ENCODE measurements at places on chromosomes 5 and 9.

GRCh38 chr9:76136986-76137385 is 246.5 kb downstream of the PCSK5 start:
- peak; percentile 9 for DNase-seq

- peak; percentile 48 for DNase-seq
Observed at GRCh38 chr9:124079176-124079925, 67.8 kb downstream of the LHX2 start.

- DNase-seq: no peak
Observed at GRCh38 chr9:132723809-132724208, 53.5 kb downstream of the GTF3C4 start.

DNA sequence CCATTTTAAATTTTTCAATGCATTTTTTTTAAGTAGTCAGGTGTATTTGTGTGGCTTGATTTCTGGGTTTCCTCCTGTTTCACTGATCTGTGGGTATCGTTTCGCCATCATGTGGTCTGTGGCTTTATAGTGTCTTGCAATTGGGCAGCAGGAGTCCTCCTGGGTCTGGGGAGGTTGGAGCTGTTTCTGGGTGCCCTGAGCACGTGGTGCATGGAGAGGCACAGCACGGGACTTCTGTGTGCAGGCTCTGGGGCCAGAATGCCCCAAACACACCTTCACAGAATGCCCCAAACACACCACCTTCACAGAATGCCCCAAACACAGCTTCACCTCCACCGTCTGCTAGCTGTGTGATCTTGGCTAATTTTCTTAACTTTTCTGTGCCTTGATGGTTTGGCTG is 82.6 kb upstream of the COL5A1 start:
- no peak for DNase-seq

DNA sequence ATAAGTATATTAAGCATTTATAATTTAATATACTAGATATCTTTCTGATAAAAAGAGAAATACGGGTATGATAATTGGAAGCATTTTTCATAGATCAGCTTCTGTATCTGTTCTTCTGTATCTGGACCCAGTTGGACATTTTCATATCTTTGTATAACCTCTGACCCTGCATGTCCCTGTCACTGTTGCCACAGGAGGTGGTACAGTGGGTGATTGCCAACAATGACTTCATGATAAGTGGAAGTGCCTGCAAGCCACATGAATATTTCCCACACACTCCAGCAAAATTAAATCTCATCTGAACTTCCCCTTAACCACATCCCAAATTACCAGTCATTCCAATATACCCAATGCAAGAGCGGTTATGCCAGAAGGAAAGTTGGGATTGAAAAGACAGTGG is 376.4 kb downstream of the ARRDC3 start:
- DNase-seq: no peak

DNA sequence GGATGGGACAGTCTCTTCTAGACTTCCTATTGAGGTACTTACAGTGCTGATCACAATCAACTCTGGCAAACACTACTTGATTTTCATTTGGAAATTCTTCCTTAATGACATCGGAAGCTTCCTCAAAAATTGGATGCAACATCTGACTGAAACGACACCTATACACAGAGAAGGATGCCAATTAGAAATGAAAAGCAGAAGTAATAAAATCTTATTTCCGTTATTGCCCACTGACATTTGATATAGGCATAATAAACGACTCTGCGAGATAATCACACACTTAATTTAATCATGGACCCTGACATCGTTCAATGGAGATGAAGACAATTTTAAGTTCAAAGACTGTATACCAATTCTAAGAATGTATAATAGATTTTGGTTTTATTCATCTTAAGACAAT is 46.4 kb downstream of the ERP44 start:
- no peak for DNase-seq

- no peak for DNase-seq
Observed at GRCh38 chr9:97980479-97980803, 2.7 kb upstream of the ANP32B start.

DNA sequence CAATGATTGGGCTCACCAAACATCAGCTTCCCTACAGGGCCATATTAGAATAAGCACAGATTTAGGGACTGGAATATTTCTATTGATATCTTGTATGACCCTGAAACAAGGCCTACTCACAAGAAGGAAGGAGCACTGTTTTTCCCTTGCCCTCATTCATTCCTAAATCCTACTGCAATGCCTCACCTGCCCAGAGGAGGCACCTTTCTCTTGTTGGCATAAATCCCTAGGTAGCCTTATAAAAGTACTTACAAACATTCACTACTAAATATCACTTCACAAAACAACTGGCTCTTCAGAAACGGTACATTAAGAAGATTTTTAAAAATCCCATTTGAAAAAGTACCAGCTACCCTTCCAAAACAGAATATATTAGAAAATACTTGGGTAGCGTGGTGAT is 449.4 kb downstream of the CDH18 start:
- DNase-seq: no peak
